ENCODE measurements at places on chromosomes 6 and 20. TPM values are rescaled to one million over a fixed set of nuclear protein-coding genes. Genes with fewer than 3 reads are reported as not detected.

The DOK5 gene
- 0.32 TPM for total RNA-seq

The IL17F gene
- not detected for total RNA-seq

GRCh38 chr6:66986940-66987339 is 1279.9 kb upstream of the EYS start:
- no peak for DNase-seq

DNA sequence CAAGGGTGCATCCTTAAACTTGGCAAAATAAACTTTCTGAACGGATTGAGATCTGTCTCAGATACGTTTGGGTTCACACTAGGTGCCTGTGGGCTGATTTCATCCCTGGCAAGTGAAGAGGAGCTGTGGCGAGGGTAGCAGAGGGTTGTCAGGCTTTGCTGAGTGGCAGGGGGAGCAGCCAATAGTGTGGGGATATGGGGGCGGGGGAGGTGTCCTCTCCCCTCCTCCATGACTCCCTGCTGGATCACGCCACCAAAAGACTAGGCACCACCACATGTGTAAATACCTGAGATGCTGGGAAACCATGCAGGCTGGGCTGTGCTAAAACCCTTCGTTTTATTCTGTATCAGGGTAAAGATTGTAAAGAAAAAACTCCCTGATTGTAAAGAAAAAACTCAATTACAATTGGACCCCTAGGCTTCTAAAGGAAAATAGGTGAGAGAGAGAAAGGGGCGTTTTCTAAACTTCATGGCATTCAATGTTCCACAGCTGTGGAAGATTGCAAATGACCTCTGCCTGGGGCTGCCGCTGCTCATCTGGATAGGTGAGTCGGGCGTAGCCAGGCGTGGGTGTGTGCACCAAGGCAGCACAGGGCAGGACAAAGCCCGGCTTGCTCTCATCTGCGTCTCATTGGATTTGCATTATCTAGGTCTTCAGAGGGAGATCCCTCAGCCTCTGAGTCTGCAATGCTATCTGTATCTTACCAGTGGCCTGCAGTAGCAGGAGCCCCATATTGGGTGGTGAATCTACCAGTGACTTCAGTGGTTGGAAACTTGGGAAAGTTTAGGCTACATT is 26.9 kb upstream of the ADTRP start:
- DNase-seq = peak; percentile 78

The ACTL10 gene
- 2.5 TPM for total RNA-seq

GRCh38 chr6:161838306-161839035 is 564.6 kb upstream of the AGPAT4 start:
- DNase-seq = peak; percentile 87

GRCh38 chr6:33822575-33823395 is 19.0 kb upstream of the MLN start:
- DNase-seq = no peak

The GTSF1L gene
- not detected for total RNA-seq

DNA sequence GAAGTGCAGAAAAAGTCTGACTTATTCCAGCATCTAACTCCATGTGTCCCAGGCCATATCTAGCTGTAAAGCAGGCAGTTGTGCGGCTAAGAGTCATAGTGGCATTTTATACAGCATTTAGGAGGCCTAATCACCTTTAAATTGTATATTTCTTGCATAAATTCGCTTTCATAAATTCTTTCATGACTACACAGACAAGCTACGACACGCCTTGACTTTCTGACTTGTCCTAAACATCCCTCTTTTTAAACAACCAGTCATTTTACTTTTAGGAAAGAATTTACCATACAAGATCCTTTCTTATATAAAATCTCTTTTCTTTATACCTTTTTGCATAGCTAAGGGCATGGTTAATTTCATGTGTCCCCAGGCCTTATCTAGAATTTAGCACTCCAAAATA is 81.7 kb upstream of the THBS2 start:
- no peak for DNase-seq

GRCh38 chr20:57432862-57433491 is 41.8 kb downstream of the RBM38 start:
- no peak for DNase-seq

DNA sequence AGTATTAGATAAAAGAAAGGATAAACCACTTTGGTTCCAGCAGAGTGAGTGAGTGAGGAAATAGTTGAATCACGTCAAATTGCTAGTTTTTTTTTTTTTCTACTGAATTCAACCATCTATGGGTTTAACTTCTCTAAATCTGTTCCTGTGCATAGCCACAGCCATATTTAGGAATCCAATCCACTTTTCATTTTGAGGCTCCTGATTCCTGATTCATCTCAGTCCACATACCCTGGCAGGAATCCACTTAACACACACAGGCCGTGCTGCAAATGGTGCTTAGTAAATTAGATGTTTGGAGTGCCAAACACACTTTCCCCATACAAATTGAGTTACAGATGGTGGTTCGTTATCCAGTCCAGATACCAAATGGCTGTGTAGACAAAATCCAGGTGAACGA is 220.3 kb downstream of the ALDH8A1 start:
- no peak for DNase-seq

DNA sequence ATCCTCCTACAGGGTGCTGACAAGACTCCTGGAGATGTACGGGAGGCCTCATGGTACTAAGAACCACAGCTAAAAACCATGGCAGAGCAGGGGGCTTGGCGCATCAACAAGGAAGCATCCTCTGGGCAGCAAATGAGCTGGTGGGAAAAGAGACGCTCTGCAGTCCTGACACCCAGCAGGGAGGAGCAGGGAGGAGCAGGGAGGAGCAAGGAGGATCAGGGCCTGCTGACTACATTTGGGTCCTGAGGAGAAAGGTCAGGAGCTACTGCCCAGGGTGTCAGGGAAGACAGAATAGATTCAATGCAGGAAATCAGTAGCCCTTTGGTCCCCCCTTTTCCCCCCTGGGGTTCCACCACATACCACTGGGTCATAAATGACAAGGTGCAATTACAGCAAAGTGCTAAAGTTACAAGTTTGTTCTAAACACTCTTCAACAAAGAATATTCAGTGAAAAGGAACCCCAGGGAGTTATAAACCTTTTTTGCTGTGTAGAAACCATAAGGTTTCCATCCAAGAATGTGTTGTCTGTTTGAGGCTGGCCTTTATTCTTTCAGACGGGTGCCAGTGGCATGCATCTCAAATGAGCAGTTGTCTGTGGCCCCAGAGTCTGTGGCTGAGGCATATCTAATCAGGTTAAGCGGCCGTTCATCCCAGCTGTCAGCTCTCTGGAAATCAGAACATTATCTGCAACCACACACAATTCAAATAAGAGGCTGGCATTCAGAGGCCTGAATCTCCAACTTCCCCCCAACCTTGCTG is 325.0 kb downstream of the CDC5L start:
- DNase-seq = no peak

DNA sequence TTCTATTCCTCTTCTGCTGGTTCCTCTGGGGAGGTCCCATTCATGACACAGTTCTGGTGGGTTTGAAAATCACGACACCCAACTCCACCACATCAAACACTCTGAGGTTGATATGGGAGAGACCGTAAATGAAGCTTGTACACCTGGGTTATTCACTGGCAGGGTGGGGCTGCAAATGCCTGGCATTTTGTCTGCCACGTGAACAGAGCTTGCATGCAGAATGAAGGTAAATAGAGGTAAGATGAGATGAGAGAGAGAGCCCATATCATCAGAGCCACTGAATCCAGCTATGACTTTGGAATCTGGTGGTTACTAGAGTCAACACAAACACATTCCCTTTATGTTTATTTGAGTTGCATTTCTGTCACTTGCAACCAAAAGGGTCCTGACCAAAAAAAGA is 97.4 kb downstream of the BANF2 start:
- DNase-seq = no peak

The GPR6 gene
- total RNA-seq = not detected

The ARG1 gene
- not detected for total RNA-seq

GRCh38 chr20:47532002-47532401 is 30.3 kb downstream of the NCOA3 start:
- DNase-seq = no peak

Measured in esophagus muscularis mucosa (tissue), 4 donors.